ENCODE measurements at places on chromosomes 5 and 9.

- no peak for DNase-seq
Observed at GRCh38 chr9:74533253-74533652, 36.1 kb downstream of the RORB start.

- DNase-seq: no peak
Observed at GRCh38 chr9:132020820-132021510, 58.7 kb downstream of the MED27 start.

- DNase-seq: no peak
Observed at GRCh38 chr5:21802869-21803490, 1050.2 kb downstream of the CDH12 start.

- DNase-seq: no peak
Observed at GRCh38 chr9:81193362-81194339, 495.7 kb downstream of the TLE1 start.

DNA sequence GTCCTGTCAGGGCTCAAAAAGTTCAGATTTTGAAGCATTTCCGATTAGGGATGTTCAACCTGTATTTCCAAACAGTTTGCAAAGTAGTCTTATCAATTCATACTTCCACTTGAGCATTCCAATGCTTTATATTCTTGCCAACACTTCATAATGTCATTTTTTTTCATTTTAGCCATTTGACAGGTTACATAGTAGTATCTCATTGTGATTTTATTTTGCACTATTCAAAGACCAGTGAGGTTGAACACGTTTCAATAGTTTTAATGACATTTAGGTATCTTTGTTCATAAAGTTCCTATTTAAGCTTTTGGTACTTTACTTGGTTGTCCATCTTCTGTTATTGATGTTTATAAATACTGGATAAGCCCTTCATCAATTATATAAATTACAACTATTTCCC is 71.4 kb downstream of the CEP120 start:
- no peak for DNase-seq

- no peak for DNase-seq
Observed at GRCh38 chr5:153891394-153891793, 147.3 kb downstream of the FAM114A2 start.

DNA sequence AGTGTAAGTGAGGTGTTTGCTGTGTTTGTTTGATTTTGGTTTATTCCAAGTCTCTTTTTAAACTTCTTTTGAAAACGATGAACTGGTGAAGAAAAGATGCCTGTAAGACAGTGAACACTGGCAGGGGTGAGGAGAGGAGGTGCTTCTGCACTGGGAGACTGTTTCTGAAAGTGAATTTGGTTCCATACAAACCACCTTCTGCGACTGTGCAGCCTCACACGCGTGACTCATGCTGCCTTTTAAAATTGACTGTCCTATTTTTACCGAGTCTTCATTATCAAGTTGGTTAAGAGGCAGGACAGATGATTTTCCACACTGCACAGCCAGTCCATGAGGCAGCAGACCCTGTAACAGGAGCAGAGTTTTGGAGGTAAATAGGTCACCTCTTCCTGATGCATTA is 340.6 kb downstream of the MTRR start:
- DNase-seq: no peak

DNA sequence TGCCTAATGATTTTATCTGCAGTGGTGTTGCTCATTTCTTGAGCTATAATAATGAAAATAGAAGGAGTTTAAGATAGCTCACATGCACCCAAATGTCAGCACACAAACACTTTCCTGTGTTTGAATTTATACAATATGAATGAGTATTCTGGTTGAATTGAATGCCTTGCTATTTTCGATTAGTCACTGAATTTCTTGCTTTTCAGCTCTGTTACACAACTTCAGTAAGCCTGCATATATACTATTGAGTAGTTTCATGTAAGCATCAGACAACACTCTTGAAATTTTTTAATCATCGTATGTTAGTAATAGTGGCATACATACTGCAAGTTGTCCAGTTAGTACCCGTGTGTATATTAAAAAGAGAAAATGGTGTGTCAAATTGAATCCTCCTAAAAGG is 281.5 kb upstream of the GRIA1 start:
- no peak for DNase-seq

- DNase-seq: no peak
Observed at GRCh38 chr5:121668635-121669034, 183.0 kb upstream of the FTMT start.

DNA sequence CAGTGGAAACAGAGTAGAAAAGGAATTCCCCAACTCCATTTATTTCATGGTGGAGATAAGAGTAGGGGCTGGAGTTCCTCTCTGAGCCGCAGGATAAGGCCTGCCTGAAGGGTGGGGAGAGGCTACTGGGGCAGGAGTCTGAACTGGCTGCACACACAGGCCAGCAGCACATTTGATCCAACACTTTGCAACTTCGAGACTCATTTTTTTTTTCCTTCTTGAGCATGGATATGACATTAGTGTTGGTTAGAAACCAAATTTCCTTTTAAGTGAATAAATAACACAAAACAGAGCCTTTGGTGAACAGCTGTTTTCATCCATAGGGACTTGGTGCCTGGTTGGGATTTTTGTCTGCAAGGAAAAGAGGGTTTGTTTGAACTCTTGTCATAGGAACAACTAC is 76.6 kb downstream of the RALGPS1 start:
- no peak for DNase-seq

GRCh38 chr5:178286226-178287090 is 53.9 kb upstream of the PHYKPL start:
- DNase-seq: no peak

DNA sequence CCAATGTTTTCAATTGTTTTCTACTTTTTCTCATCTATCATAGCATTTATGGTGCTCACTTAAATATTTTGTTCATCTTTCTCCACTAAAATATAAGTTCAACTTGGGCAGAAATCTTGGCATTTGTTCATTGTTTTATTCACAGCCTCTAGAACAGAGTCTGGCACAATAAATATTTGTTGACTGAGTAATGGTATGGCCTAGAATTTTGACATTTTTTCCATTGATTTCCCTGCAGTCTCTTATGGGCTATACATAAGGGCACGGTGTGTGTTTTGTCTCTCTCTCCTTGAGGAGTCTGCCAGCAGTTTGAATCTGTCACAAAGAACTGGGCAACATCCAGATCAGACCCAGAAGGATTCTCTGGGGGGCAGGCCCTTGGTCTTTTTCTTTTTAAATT is 379.7 kb downstream of the TMEM38B start:
- DNase-seq: no peak

- DNase-seq: no peak
Observed at GRCh38 chr9:115015018-115015635, 84.7 kb upstream of the TNFSF8 start.

DNA sequence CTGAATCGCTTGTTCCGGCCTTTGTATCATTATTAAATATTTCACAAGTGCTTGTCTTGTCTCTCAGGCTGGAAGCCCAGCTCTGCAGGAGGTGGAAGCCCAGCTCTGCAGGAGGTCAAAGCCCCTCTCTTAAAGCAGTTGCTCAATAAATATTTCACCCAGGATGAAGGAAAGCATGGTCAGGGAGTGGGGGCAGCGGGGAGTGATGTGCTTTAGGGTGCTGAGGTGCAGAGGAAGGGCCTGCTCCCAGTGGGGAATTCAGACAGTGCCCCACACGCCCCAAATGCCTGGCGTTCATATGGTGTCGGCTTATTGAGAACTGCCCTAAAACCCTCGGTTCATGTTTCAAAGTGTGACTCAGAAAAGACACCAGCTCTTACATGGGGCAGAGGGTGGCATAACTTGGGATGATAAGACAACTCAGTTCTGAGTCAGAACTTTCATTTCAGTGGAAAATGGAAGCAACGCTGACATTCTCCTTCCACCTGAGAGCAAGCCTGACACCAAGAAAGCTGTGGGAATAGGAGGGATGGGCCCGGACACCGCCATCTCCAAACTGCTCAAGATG is 114.3 kb upstream of the DAP start:
- no peak for DNase-seq

- DNase-seq: no peak
Observed at GRCh38 chr9:98132158-98132557, 13.1 kb upstream of the TRIM14 start.

DNA sequence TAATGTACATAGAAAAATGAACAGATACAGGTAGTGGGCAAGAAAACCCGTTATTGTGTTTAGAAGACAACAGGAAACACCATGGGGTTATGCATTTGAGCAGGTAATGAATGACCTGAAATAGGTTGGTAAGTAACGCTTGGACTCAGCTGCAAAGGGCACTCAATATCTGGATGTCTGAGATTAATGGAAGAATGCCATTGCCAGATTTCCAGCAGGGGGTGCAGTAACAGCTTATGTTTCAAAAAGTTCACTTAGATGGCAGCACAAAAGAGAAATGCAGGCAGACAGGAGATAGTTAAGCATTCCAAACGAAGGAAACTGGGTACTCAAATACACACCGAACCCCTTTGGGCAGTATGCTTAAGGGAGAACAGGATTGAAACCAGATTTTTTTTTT is 285.5 kb upstream of the VLDLR start:
- DNase-seq: no peak

- DNase-seq: no peak
Observed at GRCh38 chr9:130901498-130902203, 5.0 kb upstream of the QRFP start.

GRCh38 chr9:130834371-130835336 is at the start of gene ABL1:
Gene ABL1 (plus strand): TSS chr9:130835254. CDS start chr9:130835447, 193 bp downstream.
- peak; percentile 11 for DNase-seq

DNA sequence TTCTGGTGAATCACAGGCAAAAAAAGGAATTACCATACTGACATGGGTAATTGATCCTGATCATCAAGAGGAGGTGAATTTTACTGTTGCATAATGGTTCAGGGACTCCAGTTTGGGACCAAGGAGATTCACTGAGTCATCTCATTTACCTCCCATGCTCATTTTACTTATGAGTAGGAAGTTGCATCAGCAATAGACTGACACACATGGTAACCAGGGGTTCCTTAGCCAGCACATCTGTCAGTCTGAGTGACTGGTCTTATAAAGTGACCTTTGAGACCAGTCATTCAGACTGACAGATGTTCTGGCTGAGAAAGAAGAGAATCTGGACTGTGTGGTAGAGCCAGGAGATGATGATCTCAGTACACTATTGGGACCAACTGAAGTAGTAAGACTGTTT is 384.6 kb upstream of the CD180 start:
- DNase-seq: no peak

GRCh38 chr5:154095904-154096303 is 57.1 kb downstream of the MFAP3 start:
- no peak for DNase-seq

DNA sequence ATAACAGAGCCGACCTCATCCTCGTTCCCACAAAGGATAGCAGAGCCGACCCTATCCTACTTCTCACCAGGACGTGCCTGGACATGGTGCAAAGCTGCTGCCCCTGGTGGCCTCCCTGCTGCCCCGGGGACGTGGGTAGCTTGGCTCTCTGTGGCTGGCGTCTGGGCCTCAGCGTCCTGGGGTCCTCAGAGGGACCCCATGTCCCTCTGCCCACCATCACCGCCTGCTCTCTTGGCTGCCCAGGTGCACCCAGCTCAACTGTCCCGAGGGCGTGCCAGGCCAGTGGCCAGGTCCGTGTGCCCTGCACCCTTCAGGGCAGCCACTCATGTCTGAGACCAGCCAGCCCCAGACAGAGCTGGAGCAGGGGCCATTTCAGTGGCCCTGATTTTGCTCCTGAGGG is 8.5 kb downstream of the NKD2 start:
- DNase-seq: no peak

DNA sequence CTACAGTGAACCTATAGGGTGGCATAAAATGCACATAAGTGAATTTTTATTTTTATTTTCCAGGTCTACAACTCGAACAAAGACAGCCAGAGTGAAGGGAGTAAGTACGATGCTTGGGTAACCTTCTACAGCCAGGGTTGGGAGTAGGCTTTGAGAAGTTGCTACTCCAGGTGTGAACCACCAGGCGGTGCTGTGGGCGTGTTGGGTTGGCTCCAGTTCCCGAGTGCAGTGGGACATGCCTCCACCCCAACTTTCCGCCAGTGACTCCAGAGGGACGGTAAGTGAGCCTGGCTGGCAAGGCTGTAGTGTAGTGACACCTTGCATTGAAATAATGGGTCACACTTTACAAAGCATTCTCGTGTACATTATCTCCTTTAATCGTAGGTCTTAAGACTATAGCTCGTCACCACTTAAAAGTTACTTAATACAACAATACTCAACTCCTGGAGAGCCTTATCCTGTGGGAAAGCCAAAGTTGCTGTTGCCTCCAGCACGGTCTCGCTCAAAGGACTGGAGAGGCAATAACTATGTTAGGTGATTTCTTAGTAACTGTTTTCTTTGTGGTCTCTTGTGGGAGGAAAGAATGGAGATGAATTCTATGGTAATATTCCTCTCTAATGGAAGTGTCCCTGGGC is 244.0 kb downstream of the ARHGAP26 start:
- no peak for DNase-seq

DNA sequence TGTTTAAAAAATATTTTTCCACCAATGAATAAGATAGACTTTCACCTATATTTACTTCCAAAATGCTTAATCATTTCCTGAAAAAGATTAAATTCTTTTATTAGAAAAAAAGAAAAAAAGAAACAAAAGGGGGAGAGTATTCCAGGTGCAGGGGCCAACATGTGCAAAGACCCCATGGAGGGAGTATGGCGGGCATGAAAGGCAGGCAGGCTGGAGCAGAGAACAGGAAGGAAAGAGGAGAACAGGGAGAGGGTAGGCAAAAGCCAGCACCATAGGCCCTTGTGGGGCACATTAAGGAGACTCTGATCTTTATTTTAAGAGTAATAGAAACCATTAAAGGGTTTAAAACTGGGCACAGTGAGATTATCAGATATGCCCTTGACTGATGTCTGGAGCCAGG is 16.5 kb upstream of the SAP30L start:
- no peak for DNase-seq

DNA sequence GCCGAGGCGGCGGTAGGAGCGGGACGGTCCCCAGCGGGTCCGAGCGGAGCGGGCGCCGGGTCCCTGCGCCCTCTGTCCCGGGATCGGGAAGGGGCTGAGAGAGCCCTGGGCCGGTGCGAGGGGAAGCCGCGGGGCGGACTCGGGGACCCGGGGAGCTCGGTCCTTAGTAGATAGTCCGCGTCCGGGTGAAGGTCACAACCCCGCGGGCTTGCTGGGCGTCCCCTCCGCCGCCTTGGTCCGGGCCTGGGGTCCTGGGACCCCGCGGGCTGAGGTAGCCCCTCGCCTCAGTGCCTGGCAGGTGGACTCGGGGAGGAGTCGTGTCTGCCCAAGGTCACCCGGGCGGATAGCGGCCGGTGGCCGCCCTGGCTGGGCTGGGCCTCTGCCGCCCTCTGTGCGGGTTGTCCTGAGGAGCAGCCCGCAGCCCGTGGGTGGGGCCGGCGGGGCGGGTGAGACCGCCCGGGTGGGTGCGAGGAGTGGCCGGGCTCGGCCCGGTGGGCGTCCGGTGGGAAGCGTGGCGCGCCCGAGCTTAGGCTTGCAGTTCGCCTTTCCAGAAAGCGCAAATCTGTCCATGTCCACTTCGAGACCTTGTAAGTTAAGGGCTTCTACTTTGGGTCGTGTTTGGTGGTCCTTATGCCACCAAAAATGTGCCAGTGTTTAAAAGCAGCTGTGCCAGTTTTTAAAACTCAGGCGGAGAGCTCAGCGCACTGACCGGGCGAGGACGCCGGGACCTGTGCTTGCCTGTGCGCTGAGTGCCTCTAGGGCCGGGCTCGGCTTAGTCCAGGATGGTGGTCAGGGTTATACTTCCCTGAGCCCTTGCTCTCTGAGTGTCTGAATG is 554 bp downstream of the SDHA start:
- no peak for DNase-seq

Data from stimulated activated CD4-positive, alpha-beta T cell treated with anti-CD3 and anti-CD28 coated beads, TNF-alpha, amount 100 ng/mL, for 4 hours (primary cell).